ENCODE measurements at places on chromosomes 6 and 20. TPM values are rescaled to one million over a fixed set of nuclear protein-coding genes. Genes with fewer than 3 reads are reported as not detected.

ARG1 gene
- total RNA-seq: 0.28 TPM

ADAM33 gene
- total RNA-seq: 20.7 TPM

CENPW gene
- 19.4 TPM for total RNA-seq

OR12D3 gene
- total RNA-seq: not detected

OPN5 gene
- total RNA-seq: not detected

RIMS4 gene
- total RNA-seq: 0.56 TPM

LINC00237 gene
- total RNA-seq: not detected

ZNF334 gene
- total RNA-seq: 2.2 TPM

ENPP5 gene
- 3.5 TPM for total RNA-seq

C20orf141 gene
- total RNA-seq: not detected

All from left colon (tissue), 2 donors.